ENCODE measurements at places on chromosomes 5 and 9. TPM values are rescaled to one million over a fixed set of nuclear protein-coding genes. Genes with fewer than 3 reads are reported as not detected.

The PCDHGC4 gene
- polyA plus RNA-seq: 1.4 TPM

The PCDHGA6 gene
- polyA plus RNA-seq: 4.6 TPM

The ADAMTS12 gene
- polyA plus RNA-seq: 28.8 TPM

The DDX4 gene
- 0.13 TPM for polyA plus RNA-seq

The SURF1 gene
- 29.6 TPM for polyA plus RNA-seq

The SPINK4 gene
- polyA plus RNA-seq: not detected

The RACK1 gene
- 2,600 TPM for polyA plus RNA-seq

GRCh38 chr9:7172154-7173115 is 414.7 kb downstream of the KDM4C start:
- DNase-seq: no peak

- DNase-seq: no peak
Observed at GRCh38 chr9:124764774-124765438, 6.2 kb downstream of the NR6A1 start.

DNA sequence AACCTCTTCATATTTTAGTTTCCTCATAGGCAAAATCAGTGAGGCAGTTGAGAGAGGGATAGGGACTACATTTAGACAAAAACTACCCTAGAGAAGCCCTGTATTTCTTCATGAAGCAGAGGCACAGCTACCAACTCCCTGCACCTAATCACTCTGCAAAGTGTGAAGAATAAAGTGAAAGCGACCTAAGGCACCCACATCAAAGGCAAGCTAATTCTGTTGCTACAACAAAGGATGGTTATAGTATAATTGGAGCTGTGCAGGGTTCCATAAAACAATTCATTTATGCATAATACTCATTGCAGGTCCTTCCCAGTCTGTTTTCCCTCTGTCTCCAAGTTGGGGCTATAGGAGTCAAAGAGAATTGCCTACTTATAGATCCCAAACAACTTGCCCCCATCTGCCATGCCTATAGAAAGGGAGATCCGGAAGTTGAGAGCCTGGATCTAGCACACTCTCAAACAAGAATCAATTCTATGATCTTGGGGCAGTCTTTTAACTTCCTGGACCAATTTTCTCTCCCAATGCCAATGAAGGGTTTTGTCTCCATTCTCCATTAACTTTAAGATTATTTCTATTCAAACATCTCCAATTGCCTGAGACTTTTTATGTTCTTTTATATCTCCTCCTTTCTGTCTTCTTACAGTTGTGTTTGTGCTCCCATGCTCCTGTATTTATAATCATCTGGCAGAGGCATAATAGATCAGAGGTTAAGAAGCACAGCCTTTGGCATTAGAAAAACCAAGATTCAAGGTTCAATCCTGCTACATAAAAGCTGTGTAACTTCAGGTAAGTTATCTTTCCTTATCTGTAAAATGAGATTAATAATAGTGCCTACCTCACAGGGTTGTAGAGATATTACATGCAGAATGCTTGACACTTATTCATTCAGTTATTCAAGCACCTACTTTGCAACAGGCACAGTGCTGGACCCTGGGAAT is 56.0 kb upstream of the PTGER4 start:
- DNase-seq: no peak

DNA sequence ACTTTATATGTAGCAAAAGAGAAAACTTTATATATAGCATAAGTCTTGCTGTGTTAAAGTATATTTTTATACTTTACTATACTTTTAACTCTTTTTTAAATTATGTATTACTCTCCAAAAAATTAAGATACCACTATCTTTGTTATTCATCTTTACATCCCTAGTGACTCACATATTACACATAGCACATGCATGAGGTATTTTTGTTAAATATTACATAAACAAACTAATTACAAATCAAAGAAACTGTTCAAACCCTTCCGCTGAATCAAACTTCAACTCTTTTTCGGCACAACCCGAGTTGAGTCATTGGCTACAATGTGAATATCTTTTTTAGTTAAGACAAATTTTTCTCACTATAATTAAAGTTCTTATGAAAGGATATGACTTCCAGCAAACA is 32.1 kb downstream of the NADK2 start:
- DNase-seq: no peak

DNA sequence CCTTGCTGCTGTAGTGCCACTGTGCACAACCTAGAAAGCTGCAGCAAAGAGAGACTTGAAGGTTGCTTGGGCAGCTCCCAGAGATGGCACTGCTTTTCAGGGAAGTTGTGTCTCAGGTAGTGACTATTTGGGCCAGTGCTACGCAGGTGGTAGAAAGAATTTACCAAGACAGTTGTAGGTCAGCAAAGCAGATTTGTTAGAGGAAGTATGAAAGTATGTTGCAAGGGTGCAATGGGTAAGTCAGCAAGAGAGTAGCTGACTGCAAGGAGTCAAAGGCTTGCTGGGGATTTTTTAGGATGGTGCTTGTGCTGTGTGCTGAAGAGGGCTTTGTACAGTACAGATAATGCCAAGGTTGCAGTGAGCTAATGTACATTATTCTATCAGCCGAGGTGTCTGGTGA is 33.5 kb upstream of the SPARC start:
- no peak for DNase-seq

GRCh38 chr5:2896371-2897275 is 145.1 kb upstream of the IRX2 start:
- DNase-seq: no peak

DNA sequence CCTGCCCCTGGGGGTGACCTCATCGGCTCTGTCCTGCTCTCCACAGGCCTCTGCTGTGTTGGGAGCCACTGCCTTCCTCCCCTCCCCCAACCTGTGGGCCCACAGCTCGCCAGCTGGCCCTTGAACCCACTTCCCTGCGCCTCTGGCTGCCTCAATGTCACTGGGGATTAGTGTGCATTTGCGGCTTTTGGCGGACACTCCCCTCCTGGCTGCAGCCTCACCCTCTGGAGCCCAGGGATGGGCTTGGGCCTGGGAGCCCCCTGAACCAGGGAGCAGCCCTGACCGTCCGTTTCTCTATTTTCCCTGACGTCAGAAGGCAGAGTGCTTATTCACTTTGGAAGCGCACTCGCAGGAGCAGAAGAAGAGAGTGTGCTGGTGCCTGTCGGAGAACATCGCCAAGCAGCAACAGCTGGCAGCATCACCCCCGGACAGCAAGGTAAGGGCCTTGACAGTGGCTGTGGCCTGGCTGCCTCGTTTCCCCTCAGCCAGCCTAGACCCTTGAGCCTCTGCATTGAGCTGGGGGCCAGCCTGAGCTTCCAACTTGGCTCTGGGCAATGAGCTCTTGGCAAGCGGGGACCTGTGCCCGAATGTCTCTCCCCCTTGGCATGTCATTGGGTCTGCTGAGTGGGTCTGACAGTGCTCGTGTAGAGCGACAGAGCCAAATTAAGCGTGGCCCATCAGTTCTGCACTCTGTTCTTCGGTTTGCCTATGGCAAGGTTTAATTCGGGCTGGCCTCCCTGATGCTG is 73.1 kb downstream of the RGS3 start:
- peak; percentile 76 for DNase-seq

GRCh38 chr5:111853748-111854147 is 96.8 kb upstream of the NREP start:
- DNase-seq: no peak

- no peak for DNase-seq
Observed at GRCh38 chr9:70625078-70625477, 210.6 kb upstream of the KLF9 start.

GRCh38 chr5:90503596-90503995 is 25.8 kb downstream of the LYSMD3 start:
- no peak for DNase-seq

DNA sequence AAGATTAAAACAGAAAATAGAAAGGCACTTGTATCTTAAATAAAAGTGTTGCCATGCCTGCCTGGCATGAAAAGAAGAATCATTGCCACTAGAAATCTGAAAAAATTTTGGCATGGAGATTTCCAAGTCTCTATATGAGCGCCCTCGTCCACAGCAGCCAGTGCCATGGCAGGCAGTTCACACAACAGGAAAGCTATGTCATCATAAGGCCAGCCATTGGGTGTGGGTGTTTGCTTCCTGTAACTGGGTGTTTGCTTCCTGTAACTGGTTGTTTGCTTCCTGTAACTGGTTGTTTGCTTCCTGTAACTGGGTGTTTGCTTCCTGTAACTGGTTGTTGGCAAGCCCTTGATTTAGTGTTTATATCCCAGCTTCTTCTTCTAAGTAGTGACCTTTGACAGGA is 446.7 kb downstream of the IRX1 start:
- no peak for DNase-seq

DNA sequence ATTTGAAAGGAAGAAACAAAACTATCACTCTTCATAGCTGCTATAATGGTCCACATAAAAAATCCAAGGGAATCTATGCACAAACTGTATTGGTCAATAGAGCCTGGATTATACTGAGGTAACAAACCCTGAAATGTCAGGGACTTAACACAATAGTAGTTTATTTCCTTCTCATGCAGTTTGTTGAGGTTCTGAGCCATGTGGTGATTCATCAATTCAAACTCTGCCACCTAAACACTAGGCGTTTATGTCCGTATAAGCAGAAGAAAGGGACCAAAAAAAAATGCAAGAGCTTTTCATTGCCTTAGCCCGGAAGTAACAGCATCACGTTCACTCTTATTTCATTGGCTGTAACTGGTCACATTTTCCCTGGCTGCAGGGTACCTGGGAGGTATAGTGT is 464.7 kb downstream of the ZSWIM6 start:
- no peak for DNase-seq

DNA sequence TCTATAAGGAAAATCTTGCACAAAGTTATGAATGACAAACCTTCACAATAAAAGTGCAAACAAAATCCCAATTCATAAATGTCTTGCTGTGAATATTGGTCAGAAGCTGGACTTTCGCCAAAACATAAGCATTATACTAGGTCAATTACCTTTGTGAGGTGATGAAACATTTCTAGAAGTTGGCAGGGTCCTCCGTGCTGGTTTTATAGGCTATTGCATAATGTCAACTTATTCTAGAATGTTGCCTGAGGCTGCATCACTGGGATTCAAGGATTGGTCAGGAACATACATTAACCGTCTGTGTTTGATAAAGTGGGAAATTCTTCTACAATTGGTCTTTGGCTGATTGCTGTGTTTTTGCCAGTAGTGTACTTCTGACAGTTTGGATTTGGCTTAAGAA is 49.8 kb upstream of the PALM2AKAP2 start:
- DNase-seq: no peak

DNA sequence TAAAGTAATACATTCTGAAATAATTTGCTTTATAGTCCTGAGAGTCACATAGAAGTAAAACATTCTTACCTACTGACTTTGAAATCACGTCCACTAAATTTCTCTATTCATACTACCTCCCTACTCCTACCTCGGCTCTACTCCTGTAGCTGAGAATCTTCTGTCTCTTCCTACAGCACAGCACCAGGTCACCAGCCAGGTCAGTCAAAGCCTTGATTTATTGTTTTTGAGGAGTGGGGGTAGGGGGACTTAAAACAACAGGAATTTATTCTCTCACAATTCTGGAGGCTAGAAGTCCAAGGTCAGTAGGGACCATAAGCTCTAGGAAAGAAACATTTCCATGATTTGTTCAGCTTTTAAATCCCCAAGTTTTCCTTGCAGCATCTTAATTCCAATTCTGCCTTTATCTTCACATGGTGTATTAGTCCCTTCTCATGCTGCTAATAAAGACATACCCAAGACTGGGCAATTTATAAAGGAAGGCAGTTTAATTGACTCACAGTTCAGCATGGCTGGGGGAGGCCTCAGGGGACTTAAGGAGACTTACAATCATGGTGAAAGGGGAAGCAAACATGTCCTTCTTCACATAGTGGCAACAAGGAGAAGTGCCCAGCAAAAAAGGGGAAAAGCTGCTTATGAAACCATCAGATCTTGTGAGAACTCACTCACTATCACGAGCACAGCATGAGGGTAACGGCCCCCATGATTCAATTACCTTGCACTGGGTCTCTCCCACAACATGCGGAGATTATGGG is 49.6 kb upstream of the CCNG1 start:
- no peak for DNase-seq

DNA sequence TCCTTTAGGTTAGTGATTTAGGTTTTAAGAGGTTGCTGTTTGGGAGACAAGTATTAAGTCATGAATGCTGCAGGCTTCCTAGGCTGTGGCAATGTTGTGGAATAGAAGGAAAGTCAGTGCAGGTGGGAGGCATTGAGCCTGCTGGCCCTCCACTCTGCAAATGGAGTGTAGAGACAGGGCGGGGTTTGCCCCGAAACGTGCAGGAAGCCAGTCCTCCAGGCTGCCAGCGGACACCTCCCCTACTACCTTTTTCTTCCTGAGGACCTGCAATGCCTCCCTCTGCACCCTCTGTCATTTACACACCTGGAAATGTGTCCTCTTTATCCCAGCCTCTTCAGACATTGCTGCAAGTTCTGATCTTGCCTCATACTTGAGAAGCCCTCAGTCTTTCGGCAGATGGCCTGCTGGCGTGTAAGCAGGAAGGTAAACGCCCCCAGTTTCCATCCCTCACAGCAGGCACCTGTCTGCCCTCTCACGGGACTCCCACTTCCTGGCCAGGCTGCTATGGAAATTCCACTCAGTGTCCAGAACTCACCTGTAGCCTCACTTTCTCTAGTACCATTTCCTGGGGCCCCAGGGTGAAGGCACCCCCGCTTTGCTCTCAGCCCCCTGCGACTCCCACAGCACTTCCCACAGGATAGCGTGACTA is 81.6 kb upstream of the BOD1 start:
- no peak for DNase-seq

DNA sequence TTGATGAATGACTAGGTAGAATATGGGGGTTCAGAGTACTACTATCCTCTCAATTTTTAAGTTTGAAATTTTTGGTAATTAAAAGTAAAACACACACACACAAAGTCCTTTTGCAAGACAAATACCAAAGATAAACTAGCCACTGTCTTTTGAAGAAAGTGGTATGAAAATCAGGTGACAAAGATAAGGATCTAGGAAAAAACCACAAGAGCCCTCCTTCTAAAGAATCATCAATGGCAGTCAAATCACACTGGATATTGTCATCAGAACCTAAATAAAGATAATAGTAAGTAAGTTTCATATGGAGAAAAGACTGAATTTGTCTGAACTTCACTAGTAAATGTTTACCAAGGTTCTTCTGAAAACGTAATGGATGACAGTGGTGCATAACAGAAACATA is 30.5 kb upstream of the HK3 start:
- DNase-seq: no peak

DNA sequence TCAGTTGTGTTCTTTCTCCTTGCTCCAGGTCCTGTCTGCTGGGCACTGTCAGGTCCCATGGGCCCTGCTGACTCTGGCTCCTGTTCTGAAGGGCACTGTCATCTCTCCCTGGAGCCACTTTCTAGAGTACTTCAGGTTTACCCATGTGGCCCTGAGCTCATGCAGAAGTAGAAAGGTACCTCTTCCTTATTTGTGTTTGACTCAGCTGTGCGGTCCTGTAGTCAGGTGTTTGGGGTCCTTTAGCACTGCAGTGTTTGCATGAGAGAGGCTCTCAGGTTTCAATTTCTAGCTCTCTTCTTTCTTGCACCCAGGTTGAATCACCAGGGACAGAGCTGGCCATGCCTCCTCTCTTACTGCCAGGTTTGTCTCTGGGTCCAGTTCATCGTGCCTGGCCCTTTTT is 71.5 kb downstream of the HSPA4 start:
- DNase-seq: no peak

- no peak for DNase-seq
Observed at GRCh38 chr9:38651400-38652042, 31.1 kb upstream of the ANKRD18A start.

GRCh38 chr5:75387806-75388205 is 50.8 kb downstream of the HMGCR start:
- no peak for DNase-seq

GRCh38 chr5:102289251-102289899 is 6.7 kb downstream of the SLCO4C1 start:
- no peak for DNase-seq

- DNase-seq: no peak
Observed at GRCh38 chr9:89791754-89792153, 186.9 kb downstream of the GADD45G start.

- DNase-seq: peak; percentile 41
Observed at GRCh38 chr5:76622076-76622475, 1.1 kb downstream of the F2RL2 start.
